ENCODE measurements at places on chromosomes 6 and 20.

GRCh38 chr6:108807928-108808327 lies 40.3 kb upstream of the ARMC2 start:
- DNase-seq = no peak

DNA sequence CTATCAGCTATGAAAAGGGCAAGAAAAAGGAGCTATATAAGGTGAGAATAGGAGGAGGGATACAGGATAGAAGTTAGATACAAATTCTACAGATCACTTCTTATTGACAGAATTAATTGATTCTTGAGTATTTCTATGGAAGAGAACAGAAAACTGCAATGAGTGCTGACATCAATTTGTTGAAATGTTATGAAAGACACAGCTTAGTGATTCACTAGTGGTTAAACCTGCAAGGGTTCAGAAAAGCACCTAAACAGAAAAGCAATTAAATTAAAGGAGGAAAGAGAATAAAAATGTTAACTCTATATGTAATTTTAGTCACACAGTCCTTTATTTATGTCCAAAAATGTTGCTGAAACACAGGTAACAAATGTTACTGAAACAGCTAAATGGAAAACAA lies 254.4 kb upstream of the RUNX2 start:
- DNase-seq = no peak

- no peak for DNase-seq
Measured at GRCh38 chr6:21791056-21791455, 197.5 kb downstream of the SOX4 start.

DNA sequence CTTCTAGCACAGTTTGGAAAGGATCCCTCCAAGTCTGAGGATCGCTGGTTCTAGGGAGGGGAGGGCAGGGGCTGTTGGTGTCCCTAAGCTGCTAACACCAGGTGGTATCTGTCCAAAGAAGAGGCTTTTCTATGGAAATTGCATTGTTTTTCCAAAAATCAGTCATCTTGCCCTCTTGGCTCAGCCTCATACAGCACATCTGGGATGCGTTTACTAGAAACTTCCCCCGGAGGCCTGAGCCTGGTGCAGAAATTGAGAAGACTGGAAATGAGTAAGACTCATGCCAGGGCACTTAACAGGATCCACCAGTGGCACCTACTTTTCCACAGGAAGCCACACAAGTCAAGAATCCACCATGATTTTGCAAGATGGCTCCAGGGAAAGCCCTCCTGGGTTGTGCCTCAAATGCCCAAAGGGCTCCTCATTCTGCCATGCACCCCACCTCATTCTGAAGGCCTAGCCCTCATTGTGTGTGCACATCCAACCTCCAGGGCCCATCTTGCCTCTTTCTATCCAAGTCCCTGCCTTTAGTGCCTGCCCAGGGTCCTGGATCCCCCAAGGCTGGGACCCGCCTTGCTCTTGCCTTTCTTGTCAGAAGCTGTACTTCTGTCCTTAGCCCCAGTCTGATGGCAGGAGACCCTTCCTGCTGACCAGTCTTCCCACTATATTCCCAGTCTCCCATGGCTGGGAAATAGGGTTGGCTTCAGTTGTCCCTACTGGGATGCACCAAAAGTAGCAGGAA lies 97.6 kb downstream of the MRPL14 start:
- DNase-seq = no peak

- no peak for DNase-seq
Measured at GRCh38 chr20:3612795-3613572, 50.2 kb downstream of the GFRA4 start.

GRCh38 chr20:43430265-43431133 lies 27.2 kb upstream of the SRSF6 start:
- DNase-seq = no peak

DNA sequence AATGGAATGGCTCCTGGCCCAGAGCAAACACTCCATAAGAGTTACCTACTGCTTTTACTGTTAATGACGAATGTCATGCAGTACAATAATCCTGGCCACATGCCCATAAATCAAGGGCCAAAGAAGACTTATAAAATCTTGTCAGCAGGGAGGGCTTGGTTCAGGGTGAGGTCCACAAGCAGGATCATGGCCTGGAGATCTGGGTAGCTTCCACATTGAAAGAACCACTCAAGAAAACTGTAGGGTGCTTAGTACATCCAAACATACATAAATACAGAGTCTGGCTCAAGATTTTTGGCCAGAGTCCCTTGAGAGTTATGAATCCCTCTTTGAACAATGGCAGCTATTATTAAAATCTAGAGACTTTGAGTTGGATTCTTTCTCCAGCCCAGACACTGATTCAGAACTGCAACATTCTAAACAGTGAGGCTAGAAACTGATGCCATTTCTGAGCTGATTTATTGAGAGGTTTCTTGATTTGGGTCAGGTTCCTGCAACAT lies 188.7 kb downstream of the CDC5L start:
- DNase-seq = peak; percentile 29

DNA sequence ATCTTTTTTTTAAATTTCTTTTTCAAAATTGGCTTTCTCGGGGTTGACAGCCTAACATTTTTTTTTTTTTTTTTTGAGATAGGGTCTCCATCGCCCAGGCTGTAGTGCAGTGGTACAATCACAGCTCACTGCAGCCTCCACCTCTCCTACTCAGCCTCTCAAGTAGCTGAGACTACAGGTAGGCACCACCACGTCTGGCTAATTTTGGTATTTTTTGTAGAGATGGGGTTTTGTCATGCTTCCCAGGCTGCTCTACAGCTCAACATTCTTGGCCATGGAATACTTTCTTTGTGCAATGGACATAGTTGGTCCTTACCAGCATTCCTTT lies 6.4 kb upstream of the CTNNBL1 start:
- no peak for DNase-seq

DNA sequence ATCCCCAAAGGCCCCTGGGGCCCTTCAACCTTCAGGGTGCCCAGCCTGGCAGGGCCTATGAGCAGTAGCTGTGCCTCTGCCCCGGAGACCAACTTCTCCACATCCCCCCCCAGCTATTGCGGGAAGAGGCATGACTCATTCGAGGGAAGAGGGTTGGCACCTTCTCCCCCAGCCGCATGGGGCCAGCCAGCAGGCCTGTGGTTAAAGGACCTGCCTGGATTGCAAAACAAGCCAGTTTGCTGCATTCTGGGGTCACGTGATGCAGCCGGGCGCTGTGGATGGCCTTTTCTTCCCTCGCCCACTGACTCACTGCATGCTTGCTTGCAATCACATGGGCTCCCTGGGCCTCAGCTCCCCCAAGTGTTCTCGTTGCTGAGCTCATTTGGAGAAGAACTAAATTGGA lies 182.5 kb downstream of the MAFB start:
- peak; percentile 95 for DNase-seq

Measured in AG04449 (cell line).